ENCODE measurements at places on chromosomes 2 and 18.

DNA sequence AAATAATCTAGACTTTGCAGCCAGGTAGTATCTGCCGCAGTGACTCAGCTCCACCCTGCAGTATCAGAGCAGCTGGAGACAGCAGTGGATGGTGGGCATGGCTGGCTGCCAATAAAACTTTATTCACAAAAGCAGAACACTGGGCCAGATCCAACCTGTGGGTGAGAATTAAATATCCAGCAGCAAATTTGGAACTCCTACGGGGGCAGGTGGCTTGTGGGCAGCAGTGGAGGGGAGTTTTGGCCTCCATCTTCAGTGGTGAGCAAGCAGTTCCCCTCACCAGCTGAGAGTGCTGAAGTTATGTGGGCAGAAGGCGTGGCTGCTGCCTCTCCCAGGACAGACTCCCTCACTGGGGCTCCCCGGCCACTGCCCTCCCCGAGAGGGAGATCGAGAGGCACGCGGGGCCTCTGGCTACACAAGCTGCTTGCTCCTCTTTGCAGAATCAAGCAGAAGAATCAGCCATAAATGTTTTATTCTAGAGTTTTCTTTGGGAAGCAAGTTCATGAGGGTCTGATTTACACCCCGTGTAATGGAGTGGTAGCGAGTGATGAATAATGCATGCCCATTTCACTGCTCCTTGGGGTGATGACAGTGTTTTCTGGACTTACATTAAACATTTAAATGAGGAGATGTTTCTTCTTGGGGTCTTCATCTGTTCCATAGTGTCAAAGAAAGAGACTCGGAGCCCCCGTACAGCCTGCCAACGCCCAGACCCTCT, 204.3 kb downstream of the SEPTIN10 start:
- DNase-seq = no peak

DNA sequence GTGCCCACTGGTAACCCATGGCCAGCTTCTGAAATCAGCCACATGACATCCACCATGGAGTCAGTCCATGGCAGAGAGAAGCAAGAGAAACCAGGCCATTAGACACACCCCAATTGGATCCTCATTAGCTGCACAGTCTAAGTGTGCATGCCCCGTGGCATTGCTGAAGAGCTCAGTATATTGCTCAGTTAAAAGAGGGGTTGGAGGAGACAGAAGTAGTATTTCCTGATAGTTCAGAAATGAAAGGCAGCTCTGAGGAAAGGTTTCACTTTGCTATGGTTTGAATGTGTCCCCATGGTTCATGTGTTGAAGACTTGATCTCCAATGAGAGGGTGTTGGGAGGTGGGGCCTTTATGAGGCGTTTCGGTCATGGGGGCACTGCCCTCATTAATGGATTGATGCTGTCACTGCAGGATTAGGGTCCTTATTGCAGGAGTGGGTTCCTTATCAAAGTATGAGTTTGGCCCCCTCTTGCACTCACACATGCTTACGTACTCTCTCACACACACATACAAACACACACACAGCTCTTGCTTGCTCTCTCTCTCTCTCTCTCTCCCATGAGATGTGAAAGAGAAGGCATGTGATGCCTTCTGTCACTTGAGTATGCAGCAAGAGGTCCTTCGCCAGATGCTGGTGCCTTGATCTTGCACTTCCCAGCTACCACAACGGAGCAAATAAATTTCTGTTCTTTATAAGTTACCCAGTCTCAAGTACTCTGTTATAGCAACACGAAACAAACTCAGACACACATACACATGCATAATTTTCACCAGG, 58.0 kb downstream of the TMEM163 start:
- no peak for DNase-seq

GRCh38 chr2:132559326-132559725, 110.7 kb downstream of the LYPD1 start:
- DNase-seq = no peak

DNA sequence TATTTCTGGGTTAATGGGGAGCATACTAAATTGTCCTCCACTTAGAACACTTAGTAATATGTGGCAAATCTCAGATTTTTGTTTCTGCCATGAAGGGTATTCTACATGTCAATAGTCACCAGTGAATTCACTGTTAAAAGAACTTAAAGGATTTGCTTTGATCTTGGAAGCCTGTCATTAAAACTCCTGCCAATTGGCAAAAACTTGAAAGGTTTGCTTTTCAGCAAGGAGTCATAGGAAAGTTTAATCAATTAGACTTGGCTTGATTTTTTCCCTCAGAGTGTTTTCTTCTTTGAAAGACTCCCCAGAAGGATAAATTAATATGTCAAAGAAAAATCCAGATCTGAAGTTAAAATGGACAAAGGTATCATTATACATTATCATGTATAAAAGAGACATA, 671.9 kb upstream of the PKDCC start:
- DNase-seq = no peak

DNA sequence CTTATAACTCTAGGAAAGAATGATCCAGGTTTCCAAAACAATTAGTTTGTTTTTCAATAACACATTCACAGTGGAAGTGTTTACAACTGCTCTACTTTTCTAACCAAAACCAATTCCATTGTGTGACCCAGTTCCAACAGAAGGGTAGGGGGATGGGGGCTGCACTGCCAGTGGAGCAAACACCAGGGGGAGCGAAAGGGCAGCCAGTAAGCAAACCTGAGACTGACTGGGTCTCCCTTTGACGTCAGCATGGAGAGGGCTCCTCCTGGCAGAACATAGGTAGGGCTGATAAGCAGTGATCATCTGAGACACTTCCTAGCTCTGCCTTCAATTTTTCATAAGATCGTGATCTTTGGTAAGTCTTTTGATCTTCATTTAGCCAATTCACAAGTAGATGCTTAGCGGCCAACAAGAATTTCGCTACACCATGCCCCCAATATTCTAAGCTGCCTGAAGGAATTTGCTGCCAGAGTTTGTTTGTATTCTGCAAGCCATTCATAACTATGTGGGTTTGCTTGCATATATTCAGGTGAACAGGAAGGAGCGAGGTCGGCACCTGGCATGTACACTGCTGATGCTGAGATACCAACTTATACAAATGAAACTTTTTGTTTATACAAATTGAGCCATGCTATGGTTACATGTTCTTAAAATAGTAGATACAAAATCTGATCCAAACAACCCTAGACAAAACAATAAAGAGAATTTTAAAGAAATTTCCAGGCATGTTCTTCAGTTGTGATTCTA, 45.9 kb downstream of the ST6GAL2 start:
- no peak for DNase-seq

DNA sequence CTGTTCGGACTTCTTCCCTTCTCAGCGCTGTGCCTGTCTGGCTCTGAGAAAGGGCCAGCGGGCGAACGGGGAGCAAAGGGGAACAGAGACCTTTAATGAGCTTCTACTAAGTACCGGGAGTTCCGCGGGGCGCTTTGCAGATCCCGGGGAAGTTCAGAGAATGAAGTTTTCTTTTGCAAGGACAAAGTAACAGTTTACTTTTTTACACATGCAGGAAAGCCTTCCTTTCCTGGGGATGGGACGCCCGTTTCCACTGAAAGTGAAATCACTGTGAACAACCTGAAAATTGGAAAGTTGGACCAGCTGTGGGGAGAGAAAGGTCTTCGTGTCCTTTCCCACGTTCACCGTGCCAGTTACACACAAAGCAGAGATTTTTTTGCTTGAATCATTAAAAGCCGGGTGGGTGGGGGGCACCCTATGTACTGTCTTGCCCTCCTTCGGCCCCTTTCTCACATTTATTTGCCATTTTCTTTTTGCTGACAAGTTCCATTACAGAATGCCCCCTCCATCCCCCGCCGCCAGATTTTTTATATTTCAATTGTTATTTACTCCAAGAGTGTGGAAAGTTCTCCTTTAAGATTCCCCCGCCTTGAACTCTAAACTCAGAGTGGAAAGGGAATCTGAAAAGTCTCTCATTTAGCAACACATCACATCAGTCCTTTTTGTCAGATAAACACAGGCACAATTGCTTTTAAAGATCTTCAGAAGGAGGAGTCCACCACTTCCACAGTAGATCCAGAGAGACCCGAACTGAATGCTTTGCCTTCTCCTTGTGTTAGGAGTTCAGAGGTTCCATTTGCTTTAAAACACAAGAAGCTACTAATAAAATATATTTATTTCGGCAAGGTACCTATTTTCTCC, 1.1 kb upstream of the FN1 start:
- DNase-seq = no peak

DNA sequence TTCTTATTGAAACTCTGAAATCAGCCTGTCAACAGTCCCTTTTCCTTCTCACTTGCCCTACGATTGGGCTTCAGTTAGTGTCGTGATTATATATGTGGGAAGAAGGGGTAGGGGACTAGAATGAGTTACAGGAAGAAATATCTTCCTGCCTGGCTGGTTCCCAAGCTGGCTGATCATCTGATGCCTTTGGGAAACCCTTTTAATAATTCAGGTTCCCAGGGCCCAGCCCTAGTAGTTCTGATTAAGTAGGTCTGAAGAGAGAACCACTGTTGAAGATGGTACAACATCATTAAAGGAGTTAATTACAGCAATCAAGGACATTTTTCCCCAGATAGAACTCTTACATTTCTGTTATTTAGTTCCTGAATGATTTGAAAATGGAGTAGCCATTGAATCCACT, 110.1 kb upstream of the EML6 start:
- no peak for DNase-seq

- no peak for DNase-seq
Measured at GRCh38 chr2:8628866-8629209, 53.0 kb upstream of the ID2 start.

- DNase-seq = no peak
Measured at GRCh38 chr2:233453916-233454315, 99.6 kb downstream of the DGKD start.

DNA sequence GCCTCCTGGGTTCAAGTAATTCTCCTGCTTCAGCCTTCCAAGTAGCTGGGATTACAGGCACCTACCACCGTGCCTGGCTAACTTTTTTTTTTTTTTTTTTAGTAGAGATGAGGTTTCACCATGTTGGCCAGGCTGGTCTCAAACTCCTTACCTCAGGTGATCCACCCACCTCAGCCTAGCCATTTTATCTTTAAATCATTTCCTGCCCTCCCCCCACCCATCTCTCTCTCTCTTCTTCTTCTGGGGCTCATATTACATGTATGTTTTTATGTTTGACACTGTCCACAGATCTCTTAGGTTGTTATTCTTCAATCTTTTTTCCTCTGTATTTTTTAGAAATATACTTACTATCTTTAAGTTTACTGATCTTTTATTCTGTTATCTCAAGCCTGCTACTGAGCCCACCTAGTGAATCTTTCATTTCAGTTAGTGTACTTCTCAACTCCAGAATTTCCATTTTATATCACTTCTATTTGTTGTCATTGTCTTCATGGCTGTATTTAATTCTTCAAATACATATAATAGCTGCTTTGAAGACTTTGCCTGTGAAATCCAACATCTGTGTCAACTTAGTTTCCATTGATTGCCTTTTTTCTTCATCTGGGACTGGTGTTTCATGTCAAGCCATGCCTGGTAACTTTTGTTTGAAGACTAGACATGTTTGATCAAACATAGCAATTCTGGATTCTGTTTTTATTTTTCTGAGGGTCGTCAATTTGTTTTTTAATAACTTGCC, 16.2 kb downstream of the PLB1 start:
- DNase-seq = no peak

DNA sequence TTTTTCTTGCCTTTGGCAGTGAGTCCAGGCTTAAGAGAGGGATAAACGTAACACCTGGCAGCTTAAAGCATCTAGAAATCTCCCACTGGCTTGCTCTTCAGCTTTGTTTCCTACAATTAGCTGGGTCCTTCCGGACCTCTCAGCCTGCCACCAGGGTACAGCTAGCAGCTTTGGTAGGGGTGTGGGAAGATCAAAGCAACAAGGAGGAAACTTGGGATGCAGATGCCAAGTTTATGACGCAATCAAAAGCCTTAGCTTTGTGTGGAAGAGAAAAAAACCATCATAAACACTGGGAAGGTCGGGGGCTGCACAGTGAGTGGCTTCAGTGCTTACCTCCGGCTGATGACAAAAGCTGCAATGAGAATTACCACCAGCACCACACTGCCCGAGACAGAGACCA, 116.9 kb downstream of the EPHA4 start:
- DNase-seq = no peak

GRCh38 chr2:120683701-120684100, 52.0 kb upstream of the GLI2 start:
- DNase-seq = no peak

- DNase-seq = no peak
Measured at GRCh38 chr2:101382442-101382841, 4.9 kb downstream of the CREG2 start.

- DNase-seq = no peak
Measured at GRCh38 chr2:41600460-41600859, 447.4 kb upstream of the PKDCC start.

GRCh38 chr18:55577812-55578539, 10.0 kb downstream of the TCF4 start:
- DNase-seq = no peak

- DNase-seq = no peak
Measured at GRCh38 chr2:97889156-97889555, 106.6 kb downstream of the TMEM131 start.

GRCh38 chr2:239874636-239875356, 150.3 kb downstream of the NDUFA10 start:
- DNase-seq = no peak

GRCh38 chr2:112708968-112709367, 11.9 kb upstream of the NT5DC4 start:
- DNase-seq = no peak

DNA sequence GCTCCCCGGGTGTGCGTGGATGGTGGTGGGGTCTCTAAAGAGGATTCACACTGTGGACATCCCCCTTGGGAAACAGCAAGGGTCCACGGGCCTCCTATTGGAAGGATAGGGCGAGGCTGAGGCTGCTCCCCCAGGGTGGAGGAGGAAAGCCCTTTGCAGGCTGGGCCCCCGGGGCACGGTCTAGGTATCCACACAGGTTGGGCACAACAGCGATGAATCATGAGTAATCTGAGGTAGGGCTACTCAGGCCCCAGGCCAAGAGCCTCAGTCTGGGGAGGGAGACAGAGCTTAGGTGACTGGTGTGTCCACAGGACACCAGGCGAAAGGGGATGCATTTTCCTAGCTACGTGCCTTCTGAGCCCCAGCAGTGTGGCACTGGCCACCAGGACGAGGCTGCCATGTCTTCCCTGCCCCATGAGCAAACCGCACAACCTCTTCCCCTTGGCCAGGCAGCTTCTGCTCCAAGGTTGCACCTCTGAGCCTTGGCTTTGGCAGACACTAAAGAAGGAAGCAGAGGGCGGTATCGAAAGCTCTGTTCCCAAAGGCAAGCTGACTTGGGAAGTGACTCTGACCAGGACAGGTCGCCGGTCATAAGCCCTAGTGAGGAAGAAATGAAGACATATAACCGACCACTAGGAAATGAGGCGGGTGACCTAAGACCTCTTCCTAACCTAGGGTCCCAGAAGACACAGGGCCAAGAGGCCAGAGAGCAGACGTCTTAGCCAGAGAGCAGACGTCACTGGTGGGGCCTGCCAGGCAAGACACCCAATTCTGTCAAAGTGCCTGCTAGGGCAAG, 14.6 kb upstream of the SEMA4C start:
- no peak for DNase-seq

DNA sequence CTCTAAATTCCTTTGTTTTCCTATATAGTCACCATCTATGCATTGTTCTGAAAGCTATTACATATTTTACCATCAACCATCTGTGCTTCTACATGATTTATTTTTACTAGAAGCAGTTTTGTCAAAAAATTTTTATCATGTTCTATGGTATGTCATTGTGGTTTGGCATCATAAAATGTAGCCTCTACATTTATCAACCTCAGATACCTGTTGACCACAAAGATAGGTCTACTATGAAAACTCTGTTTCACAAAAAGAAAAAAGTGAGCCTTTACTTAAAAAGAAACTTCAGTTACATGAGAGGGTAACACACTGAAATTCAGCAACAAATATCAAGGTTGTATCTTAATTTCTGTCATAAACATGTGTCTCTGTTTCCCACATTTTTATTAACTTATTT, 3.7 kb downstream of the BCL2 start:
- no peak for DNase-seq

All from HS-5 (cell line).